ENCODE measurements at places on chromosomes 4 and X. TPM values are rescaled to one million over a fixed set of nuclear protein-coding genes. Genes with fewer than 3 reads are reported as not detected.

Gene RBBP7
- 128 TPM for polyA plus RNA-seq

Gene IGFBP7
- polyA plus RNA-seq: 3.6 TPM

Gene SPANXA1
- polyA plus RNA-seq: not detected

Gene UGT2B17
- not detected for polyA plus RNA-seq

Gene H2BW2
- not detected for polyA plus RNA-seq

Gene VCX
- polyA plus RNA-seq: not detected

Gene PCDH11X
- 2.3 TPM for polyA plus RNA-seq

Gene PAGE5
- not detected for polyA plus RNA-seq

Gene USP17L18
- polyA plus RNA-seq: not detected

Gene TMEM175
- polyA plus RNA-seq: 9.4 TPM

Gene PFKFB1
- polyA plus RNA-seq: not detected

Gene ANOS1
- polyA plus RNA-seq: 0.76 TPM

Data from Purkinje cell (primary cell).